Stimulated activated CD8-positive, alpha-beta memory T cell treated with anti-CD3 and anti-CD28 coated beads, Interleukin-4, amount 100 ng/mL, for 1 hour (primary cell): ENCODE measurements at places on chromosomes 4 and X.

DNA sequence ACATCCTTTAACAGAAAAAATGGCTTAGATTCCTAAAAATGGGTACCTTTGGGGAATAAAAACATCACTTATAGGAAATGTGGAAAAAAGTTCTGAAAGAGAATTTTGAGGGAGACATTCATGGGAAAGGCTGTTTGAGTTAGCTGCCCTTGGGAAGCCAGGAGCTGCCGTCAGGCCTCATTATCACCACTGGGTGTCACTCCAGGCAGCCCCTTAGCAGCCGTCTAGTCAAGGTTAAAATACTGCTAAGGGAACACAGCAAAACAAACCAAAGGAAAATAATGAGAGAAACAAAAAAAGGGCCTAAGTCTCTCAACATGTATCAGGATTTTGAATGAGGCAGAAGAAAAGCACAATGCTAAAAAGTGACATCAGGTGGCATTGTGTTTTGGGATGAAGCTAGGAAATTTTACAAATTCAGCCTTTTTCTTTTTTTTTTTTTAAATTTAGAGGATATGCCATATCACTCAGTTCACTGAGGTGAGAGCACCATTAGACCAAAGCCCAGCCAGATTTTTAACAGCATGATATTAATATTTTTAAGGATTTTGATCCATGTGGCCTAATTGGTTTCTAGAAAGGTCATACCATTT is 235.3 kb downstream of the GPAT3 start:
- no peak for DNase-seq

DNA sequence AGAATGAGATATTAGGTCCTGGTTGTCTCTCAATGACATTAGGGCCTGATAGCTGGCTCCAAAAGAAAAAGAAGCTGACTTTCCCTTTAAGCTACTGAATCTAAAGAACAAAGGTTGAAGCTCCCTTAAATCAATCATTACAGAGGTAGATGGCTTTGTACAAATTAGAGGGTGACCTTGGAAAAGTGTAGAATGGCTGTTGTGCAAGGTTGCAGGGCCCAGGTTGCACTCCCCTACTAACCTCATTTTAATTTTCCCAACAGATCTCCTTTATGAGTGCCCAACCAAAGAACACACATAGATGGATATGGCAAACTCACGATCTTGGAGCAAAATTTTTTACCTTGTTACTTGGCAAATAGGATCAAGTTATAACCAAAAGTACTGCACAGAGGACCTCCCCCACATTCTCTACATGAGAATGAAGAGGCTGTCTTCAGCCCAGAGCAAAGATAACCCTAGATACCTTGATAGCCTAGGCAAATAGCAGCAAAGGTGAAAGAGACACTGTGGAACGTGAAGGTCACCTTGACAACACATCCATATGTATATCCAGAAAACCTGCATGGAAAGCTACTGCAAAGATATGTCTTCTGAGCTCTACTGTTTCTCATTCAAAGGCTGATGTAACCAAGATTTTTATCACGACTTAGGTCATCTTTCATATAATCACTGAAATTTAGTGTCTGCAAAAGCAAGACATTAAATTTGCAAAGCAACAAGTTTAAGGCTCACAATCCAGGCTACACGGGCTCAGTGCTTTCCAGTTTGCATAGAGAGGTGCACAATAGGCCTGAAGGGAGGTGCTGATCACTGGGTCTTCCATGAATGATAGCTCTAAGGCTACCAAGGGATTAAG is 23.0 kb downstream of the KLB start:
- DNase-seq, result no peak

- no peak for DNase-seq
These were observed 74.1 kb downstream of the SLC10A6 start for GRCh38 chr4:86775061-86775460.

GRCh38 chr4:125049711-125050110 is 265.0 kb upstream of the FAT4 start:
- DNase-seq, result no peak

GRCh38 chr4:152218576-152218975 is 317.3 kb downstream of the FBXW7 start:
- DNase-seq, result no peak

- no peak for DNase-seq
These were observed 84.4 kb upstream of the PHOX2B start for GRCh38 chr4:41832961-41833360.

DNA sequence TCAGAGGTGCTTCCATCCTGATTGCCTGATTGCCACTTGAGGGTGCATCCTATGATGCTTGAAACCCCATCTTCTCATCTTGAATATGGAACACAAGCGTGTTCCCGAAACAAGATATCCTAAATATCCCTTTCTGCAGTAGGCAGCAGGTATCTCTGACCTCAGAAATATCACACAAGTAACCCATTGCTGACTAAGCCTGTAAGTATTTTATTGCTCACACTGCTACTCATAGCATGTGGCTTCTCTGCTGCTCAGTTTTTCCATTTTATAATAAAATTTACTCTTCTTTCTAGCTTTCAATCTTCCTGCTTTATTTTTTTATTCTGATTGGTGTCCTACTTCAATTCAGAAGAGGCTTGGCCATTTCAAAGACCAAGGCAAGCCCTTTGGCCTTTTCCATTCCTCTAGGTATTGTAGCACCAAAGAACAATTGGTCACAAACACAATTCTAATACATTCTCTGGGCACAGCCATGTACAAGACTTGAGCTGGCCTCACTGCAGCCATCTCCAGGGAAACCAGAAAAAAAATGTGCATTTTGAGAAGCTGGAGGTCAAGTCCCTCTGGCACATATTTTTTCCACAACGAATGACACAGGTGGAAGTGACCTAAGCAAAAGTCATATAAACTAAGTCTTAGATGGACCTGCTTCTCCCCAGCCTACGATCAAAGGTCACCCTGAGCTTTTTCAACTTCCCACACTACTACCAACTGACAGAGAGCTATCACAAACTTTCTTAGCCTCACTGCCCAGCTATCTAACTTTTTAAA is 107.0 kb downstream of the OR13H1 start:
- DNase-seq, result no peak

DNA sequence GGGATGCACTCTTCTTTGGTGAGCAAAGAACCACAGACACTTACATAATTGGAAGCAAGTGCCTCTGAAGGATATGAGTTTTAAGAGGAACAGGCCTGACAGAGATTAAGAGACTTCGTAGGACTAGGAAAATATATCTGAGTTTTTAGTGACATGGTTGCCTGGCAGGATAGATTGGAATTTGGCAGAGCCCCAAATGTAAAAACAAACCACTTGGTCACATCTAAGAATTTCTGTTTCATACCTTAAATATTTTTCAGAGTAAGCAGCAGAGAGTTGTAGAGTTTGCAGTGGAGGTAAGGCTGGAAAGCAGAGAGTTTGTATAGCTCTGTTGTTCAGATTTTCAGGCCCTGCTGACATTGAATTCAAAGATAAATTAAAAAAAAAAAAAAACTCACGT is 150.1 kb upstream of the MAGEB2 start:
- DNase-seq, result no peak

GRCh38 chr4:75685546-75686189 is 12.5 kb upstream of the G3BP2 start:
- no peak for DNase-seq

- no peak for DNase-seq
These were observed 5.9 kb downstream of the HPGD start for GRCh38 chr4:174516345-174516744.

- DNase-seq, result peak; percentile 31
These were observed 174.5 kb downstream of the NSUN7 start for GRCh38 chr4:40924096-40924792.

- no peak for DNase-seq
These were observed 24.9 kb upstream of the DCHS2 start for GRCh38 chr4:154516318-154517029.

DNA sequence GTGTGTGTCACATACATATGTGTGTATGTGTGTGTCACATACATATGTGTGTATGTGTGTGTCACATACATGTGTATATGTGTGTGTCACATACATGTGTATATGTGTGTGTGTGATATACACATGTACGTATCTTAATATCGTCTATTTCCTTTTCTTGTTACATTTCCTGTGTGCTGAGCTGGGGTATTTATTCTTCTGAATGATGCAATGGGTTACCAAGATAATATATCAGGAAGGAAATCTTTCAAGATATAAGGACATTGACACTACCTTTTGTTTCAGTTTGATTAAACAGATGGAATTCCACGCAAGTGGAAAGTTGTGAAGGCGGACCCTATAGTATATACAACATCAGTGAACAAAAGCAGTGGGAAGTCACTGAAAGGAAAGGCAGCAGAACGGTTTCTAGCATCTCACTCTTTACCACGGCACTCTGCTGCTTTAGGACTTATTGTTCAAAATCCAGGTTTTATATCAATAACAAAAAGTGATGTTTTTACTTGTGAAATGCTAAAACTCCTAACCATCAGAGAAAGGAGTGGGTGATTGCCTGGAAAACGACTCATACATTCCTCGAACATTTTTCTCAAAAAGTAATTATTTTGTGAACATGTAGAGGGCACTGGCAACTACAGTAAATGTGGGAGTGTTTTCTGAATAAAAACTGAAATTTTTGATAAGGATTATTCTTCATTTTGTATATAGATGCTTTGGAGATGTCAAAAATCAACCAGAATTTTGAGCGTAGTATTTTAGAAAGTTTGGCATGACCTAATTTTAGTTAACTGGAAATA is 43.1 kb upstream of the IL21 start:
- DNase-seq, result no peak

GRCh38 chr4:26288355-26288909 is 32.4 kb upstream of the RBPJ start:
- DNase-seq, result no peak

GRCh38 chr4:2296631-2297601 is 35.0 kb upstream of the MXD4 start:
- no peak for DNase-seq

GRCh38 chr4:144289667-144290428 is 149.3 kb upstream of the GYPA start:
- DNase-seq, result no peak

DNA sequence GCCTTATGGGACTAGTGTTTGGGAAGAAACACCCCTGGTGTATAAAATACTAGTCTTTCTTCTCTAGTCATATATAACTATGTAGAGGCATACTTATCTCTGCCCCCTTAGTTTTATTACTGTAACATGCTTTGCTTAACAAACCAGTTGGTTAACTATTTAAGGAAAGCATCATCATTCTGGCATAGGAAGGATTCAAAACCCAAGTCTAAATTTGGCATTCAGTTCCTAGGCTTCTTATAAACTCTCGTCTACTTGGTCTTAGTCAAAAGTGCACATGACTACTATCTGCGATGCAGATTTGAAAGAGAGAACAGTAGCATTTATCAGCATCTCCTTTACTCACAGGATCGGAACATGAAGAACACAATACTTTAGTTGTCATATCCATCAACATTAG is 111.3 kb downstream of the MFAP3L start:
- no peak for DNase-seq

- DNase-seq, result no peak
These were observed 14.3 kb downstream of the H2BW1 start for GRCh38 chrX:103999234-103999633.

DNA sequence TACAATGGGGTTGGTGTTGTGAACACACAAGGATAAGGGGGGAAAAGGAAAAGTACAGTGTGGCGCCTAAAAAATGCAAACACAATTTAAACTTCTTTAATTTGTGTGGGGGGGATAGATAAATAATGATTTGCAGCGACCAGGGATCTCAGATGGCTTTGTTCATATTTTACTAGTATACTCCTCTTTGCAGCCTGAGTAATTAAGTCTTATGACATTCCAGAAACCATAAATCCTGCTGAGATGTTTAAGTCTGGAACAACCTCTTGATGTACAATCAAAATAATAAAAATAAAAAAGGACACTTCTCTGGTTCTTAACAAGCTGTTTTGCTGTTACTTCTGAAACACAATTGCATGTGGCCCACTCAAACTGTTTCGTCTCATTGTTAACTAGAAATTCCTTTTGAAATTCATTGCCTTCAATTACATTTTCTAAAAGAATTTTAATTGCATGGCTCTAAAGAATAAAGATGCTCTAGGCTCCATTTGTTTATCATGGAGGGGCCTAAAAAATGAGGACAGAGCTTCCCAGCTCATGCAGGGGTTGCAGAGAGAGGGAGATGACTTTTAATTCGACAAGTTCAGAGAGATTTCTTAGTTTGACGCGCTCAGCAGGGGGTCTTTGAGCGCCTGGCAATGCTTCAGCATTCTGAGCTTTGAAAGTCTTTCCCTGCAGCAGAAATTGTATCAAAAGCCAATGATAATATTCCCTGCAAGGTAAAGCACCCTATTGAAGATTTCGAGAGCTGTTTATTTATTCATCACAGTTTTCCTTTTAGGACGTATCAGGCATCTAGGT is 892.4 kb upstream of the TENM3 start:
- no peak for DNase-seq
